ENCODE measurements at places on chromosomes 5 and 9.

DNA sequence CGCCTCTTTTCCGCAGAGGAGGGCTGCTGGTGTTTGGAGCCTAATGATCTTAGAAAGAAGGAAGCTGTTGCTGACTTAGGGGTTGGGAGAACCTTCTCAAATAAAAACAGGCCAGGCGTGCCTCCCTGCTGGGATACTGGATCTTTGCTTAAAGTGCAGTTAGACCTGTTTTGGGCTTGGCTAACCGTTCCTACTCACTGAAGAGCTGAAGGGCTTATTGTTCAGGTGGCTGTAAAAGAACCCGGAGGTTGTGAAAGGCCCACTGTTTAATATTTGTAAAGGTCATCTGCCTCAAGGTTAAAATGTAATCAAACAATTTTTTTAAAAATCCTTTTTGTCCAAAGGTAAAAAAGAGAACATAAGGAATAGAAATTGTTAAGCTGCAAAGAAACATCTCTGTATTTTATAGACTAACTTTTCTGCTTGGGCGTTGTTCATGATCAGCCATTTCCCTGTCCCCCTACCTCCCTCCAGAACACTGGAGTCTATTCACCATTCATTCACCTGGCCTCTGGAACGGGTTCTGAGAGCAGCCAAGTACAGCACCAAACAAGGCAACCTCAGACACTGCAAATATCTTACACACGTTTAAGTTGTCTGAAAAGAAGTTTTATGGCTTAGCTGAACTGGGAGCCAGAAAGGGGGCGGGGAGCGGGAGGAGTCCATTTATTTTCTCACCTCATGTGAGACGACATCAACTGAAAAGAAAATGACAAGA lies 18.6 kb upstream of the MTMR12 start:
- DNase-seq: no peak

GRCh38 chr5:67475489-67475888 lies 278.9 kb upstream of the CD180 start:
- DNase-seq: no peak

GRCh38 chr5:91118796-91119195 lies 264.3 kb downstream of the ARRDC3 start:
- no peak for DNase-seq

GRCh38 chr5:154479160-154479943 lies 1.3 kb upstream of the HAND1 start:
- no peak for DNase-seq

DNA sequence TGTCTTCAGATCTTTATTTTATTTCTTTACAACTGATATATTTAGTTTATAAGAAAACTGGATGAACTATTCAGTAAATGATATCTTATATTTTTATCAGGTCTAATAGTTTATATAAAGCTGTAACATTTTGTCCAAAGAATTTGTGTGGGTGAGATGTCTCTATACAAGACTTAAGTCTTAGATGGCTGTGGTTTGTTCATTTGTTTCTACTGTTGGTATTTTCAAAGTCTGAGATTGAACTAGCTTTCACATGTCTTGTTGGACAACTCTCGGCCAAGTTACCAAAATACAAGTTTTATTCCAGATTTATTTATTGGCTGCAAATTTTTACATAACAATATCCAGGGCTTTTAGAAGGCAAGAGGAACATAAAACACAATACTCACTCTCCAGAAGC lies 286.0 kb downstream of the NR2F1-AS1 start:
- no peak for DNase-seq

GRCh38 chr5:132557478-132558172 lies 848 bp downstream of the RAD50 start:
- DNase-seq: no peak

DNA sequence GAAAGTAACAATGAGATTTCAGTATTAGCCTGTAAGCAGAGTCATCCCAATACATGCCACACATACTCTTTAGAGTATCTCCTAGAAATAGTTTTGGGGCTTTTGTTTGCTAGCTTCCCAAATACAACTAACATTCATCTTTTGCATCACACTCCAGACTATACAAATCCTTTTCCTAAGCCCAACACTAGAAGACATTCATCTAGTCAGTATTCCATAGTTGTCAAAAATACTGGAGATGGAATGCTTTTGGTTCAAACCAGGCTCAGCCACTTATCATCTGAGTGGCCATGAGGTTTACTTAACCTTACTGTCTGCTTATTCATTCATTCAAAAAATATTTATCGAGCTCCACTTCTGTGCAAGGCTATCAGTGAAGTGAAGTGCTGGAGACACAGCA lies 205.1 kb upstream of the SGCD start:
- no peak for DNase-seq

DNA sequence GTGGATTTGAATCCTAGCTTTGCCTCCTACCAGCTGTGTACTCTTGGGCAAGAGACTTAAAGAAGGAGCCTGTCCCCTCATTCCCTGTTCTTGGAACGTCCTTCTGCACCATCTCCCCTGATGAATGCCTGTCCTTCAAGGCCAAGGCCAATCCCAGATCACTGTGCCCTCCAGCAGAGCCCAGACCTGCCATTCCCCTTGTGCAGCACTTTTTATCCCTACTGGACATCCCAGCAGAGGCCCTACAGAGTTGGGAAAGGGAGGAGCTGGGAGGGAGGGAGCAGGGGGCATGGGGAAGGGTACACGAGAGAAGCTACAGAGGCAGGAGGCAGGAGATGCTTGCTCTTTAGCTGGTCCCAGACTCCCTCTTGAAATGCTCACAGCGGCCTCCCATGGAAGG lies 223.9 kb downstream of the PBX3 start:
- no peak for DNase-seq

DNA sequence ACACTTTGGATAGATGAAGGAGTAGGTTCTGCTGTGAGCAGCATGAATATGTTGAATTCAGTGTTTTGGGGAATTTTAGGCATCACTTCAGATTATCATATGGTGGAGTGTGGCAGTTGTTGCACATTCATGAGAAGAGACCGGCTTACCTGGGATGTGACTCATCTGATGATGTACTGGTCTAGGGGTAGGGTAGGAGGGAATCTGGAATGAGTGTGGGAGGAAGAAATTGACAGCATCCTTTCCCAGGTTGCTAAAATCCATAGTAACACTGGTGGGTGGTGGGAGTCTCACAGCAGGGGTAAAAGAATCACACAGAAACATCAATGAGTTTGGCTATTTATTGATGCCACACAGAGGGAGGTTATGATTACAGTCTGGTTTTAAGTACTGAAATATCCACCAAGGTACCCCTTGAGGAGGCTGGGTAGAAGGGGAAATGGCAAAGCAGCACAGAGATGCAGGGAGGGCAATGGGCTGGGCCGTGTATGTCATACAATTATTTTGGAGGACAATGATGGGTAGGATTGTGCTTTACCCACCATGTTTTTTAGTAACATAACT lies 82.5 kb downstream of the TARS1 start:
- DNase-seq: no peak

Measured in activated naive CD8-positive, alpha-beta T cell treated with anti-CD3 and anti-CD28 coated beads, Interleukin-2, amount 50 U/mL, for 16 hours (primary cell).